CD14-positive monocyte (primary cell): ENCODE measurements at places on chromosomes 1 and 21.

GRCh38 chr1:212034516-212035122 is 738 bp downstream of the INTS7 start:
- H3K4me1 ChIP-seq = peaks cover 28% of the 10 kb centered on the region
- peak overlapping the region; percentile 88 for H3K4me3 ChIP-seq
- H3K27me3 ChIP-seq = no peaks in the 10 kb centered on the region
- no peaks in the 10 kb centered on the region for H3K36me3 ChIP-seq
- no peak for DNase-seq
- peak overlapping the region; percentile 74 for H3K27ac ChIP-seq

- H3K4me3 ChIP-seq = no peak overlapping the region
- DNase-seq = peak; percentile 51
- H3K27me3 ChIP-seq = no peaks in the 10 kb centered on the region
- no peak overlapping the region for H3K27ac ChIP-seq
Measured at GRCh38 chr21:39125752-39126485, 57.3 kb downstream of the PSMG1 start.

- peaks cover 7% of the 10 kb centered on the region for H3K4me1 ChIP-seq
- H3K4me3 ChIP-seq = no peak overlapping the region
- no peak for DNase-seq
- no peak overlapping the region for H3K27ac ChIP-seq
Measured at GRCh38 chr1:27049607-27050006, 37.0 kb upstream of the TENT5B start.

- H3K27me3 ChIP-seq = no peaks in the 10 kb centered on the region
- no peak overlapping the region for H3K27ac ChIP-seq
Measured at GRCh38 chr1:208631506-208631905, 387.3 kb upstream of the PLXNA2 start.

GRCh38 chr1:235415008-235415904 is 48.0 kb downstream of the TBCE start:
- no peaks in the 10 kb centered on the region for H3K27me3 ChIP-seq
- no peaks in the 10 kb centered on the region for H3K4me1 ChIP-seq
- peak; percentile 57 for DNase-seq
- peaks cover 18% of the 10 kb centered on the region for H3K36me3 ChIP-seq
- H3K4me3 ChIP-seq = no peak overlapping the region

GRCh38 chr1:199067483-199067882 is 428.6 kb downstream of the PTPRC start:
- H3K27me3 ChIP-seq = no peaks in the 10 kb centered on the region
- H3K27ac ChIP-seq = no peak overlapping the region
- no peak for DNase-seq

DNA sequence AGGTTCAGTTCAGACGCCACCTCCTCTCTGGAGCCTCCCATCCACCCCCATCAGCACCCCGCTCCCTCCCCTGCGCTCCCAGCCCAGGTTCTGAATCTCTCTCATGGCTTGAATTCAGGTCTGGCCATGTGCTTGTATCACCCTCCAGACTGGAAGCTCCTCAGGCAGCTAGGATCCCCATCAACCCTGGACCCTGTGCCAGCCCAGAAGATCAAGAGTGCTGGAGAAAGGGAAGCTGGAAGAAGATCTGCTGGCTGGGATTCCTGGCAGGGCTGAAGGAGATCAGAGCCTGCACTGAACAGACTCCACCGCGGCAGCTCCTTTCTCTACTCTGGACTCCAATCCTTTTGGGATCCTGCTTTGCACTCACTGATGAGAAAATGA is 11.7 kb upstream of the TINAGL1 start:
- no peak overlapping the region for H3K4me3 ChIP-seq
- H3K27ac ChIP-seq = no peak overlapping the region
- DNase-seq = no peak
- H3K27me3 ChIP-seq = no peaks in the 10 kb centered on the region

- H3K36me3 ChIP-seq = no peaks in the 10 kb centered on the region
- peaks cover 18% of the 10 kb centered on the region for H3K4me1 ChIP-seq
- H3K27ac ChIP-seq = no peak overlapping the region
Measured at GRCh38 chr1:225653463-225654276, 747 bp upstream of the ENAH start.

- H3K4me1 ChIP-seq = no peaks in the 10 kb centered on the region
- no peak for DNase-seq
- H3K36me3 ChIP-seq = no peaks in the 10 kb centered on the region
- no peak overlapping the region for H3K27ac ChIP-seq
- no peaks in the 10 kb centered on the region for H3K27me3 ChIP-seq
- no peak overlapping the region for H3K4me3 ChIP-seq
Measured at GRCh38 chr1:47803815-47804501, 193.2 kb downstream of the TRABD2B start.

- peaks cover 46% of the 10 kb centered on the region for H3K4me1 ChIP-seq
- H3K36me3 ChIP-seq = no peaks in the 10 kb centered on the region
- H3K27me3 ChIP-seq = no peaks in the 10 kb centered on the region
- no peak for DNase-seq
- no peak overlapping the region for H3K27ac ChIP-seq
Measured at GRCh38 chr1:24968941-24969585, 39.0 kb upstream of the RUNX3 start.

DNA sequence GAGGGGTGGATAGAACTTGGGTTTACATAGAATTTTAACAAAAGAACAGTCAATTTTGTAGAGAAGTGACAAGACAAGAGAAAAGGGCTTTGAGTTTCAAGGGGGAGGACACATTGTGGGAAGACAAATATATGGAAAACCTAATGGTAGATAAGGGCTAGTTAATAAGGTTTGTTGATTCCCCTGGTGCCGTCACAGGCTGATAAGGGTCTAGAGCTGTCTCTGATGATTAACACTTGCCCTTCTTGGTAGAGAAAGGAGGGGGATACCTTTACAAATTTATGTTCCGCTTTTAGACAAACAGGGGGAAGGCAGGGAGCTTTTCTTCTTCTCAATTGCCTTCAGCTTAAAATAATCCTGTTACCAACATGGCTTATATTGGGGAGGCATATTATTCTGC is 124.3 kb downstream of the ETS2 start:
- peaks cover 58% of the 10 kb centered on the region for H3K4me1 ChIP-seq
- no peaks in the 10 kb centered on the region for H3K36me3 ChIP-seq
- DNase-seq = no peak
